ELR (cell line): ENCODE measurements at places on chromosomes 1 and 21.

- DNase-seq: no peak
Observed at GRCh38 chr1:4594286-4594991, 60.0 kb upstream of the AJAP1 start.

- peak; percentile 69 for DNase-seq
Observed at GRCh38 chr21:37582590-37582989, 216.0 kb downstream of the DYRK1A start.

- peak; percentile 90 for DNase-seq
Observed at GRCh38 chr1:226778657-226779058, 39.6 kb upstream of the ITPKB start.

DNA sequence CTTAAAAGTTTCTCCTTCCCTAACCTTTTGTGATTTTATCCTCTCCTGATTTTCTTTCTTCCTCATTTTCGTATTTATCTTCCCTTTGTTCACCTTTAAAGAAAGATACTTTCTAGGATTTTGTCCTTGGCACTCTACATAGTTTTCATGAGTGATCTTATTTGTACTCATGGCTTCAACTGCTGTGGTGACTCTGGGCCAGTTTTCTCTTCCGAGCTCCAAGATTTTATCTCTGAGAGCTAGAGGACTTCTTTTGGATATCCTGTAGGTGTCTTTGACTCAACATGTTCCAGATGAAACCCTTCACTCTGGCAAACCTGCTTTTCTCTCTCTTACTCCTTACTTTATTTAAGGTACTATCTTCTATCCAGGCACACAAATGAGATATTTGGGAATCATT lies 53.7 kb upstream of the MACF1 start:
- no peak for DNase-seq

DNA sequence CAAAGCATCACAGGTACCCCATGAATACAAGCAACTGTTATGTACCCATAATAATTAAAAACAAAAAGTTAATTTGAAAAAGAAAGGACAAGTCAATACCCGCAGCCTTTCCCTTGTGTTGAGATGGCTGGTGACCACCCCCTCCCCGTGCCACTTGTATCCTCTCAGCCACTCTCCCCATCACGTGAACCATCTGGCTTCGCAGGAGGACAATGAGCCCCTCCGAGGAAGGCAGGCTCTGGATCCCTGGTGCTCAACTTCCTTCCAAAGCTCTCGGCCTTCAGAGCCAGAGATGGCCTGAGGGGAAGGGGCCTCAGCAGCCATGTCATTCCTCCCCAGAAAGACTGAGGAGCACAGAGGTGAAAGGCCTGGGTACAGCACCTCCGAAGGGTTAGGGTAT lies 120.4 kb upstream of the RAB4A start:
- no peak for DNase-seq

DNA sequence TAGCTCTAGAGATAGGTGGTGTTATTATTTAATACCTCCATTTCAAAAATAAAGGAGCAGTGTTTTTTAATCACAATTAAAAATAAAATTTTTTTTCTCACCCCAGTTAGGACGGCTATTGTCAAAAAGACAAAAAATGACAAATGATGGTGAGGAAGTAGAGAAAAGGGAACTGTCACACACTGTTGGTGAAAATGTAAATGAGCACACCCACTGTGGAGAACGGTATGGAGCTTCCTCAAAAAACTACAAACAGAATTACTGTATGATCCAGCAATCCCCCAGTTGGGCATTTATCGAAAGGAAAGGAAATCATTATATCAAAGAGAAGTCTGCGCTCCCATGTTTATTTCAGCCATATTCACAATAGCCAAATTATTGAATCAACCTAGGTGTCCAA lies 148.7 kb upstream of the NR5A2 start:
- no peak for DNase-seq

- peak; percentile 88 for DNase-seq
Observed at GRCh38 chr1:155978325-155978972, at the start of gene ARHGEF2. TSS of gene ARHGEF2 (minus strand) at chr1:155978547. CDS start at chr1:155978427, 120 bp downstream.

- DNase-seq: no peak
Observed at GRCh38 chr1:164064501-164064900, 494.5 kb upstream of the PBX1 start.

DNA sequence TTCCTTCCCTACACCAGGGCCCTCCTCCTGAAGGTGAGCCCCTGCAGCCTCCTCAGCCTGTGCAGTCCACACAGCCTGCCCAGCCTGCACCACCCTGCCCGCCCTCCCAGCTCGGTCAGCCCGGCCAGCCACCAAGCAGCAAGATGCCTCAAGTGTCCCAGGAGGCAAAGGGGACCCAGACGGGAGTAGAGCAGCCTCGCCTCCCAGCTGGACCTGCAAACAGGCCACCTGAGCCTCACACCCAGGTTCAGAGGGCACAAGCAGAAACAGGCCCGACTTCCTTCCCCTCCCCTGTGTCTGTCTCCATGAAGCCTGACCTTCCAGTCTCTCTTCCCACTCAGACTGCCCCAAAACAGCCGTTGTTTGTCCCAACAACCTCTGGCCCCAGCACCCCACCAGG lies 38.8 kb downstream of the ZBTB17 start:
- DNase-seq: no peak

GRCh38 chr21:23968722-23969647 lies 1638.3 kb downstream of the MRPL39 start:
- DNase-seq: peak; percentile 49

- DNase-seq: no peak
Observed at GRCh38 chr1:62024690-62025089, 170.0 kb upstream of the L1TD1 start.

DNA sequence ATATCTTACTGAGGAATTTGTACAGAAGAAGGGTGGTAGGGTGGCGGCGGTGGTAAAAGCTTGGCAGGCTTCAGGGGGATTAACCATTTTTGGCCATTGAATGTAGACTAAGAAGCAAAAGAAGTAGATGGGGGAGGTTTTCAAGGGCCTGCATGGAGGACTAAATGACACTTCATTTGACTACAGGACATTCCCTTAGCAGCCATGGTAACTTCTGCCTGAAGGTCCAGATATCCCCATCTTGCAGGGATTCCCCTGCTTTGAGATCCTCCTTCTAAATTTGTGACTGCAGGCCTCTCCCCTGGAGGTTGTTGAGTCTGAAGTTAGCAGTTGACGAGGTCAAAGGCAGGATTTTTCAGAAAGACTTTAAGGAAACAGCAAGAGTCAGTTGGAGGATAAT lies 4.8 kb downstream of the VASH2 start:
- DNase-seq: no peak
